BE2C (cell line): ENCODE measurements at places on chromosomes 1 and 21.

DNA sequence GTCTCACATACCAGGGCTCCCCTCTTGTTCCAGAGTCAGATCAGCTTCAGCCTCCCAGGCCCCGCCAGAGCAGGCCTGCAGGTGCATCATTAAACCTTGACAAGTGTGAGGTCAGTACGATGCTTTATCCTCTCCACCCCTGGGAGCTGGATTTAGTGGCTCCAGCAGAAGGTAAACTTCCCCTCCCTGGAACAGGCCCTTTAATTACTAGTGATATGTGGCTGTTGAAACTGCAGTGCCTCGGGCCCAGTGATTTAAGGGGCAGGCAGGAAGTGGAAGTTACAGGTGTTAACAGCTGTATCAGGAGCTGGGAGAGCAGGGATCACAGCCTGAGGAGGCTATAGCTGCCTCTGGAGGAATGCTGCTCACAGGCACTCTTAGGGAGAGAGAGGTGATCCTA, 132.4 kb upstream of the KLHDC7A start:
- no peak for DNase-seq

GRCh38 chr1:159140474-159140873, 30.9 kb upstream of the CADM3 start:
- no peak for DNase-seq

GRCh38 chr1:38210021-38210894, 163.7 kb upstream of the POU3F1 start:
- peak; percentile 27 for DNase-seq

DNA sequence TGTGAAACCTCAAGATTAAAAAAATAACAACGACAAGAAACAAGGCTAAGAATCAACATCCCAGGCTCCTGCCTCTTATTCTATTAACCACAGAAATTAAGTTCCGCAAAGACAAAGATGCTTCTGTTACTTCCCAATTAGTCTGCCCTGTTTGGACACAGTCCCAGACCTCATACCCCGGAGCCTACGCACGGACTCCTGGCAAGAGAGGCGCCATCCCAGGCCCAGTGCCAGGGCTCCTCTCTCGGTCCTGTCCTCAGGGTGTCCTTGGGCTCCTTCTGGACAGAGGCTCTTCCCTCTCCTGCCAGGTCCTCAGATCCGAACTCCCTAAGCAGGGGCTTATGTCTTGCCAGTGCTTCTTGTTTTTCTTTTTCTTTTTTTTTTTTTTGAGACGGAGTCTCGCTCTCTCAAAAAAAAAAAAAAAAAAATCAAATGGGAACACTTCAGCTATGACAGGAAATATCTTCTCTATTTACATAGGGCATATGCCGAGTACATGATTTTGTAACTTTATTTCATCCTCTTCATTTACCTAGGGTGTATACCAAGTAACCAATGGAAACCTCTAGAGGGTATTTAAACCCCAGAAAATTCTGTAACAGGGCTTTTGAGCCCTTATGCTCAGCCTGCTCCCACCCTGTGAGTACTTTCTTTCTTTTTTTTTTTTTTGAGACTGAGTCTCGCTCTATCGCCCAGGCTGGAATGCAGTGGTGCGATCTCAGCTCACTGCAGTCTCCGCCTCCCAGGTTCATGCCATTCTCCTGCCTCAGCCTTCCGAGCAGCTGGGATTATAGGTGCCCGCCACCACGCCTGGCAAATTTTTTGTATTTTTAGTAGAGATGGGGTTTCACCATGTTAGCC, 11.7 kb upstream of the ENO1 start:
- peak; percentile 76 for DNase-seq

DNA sequence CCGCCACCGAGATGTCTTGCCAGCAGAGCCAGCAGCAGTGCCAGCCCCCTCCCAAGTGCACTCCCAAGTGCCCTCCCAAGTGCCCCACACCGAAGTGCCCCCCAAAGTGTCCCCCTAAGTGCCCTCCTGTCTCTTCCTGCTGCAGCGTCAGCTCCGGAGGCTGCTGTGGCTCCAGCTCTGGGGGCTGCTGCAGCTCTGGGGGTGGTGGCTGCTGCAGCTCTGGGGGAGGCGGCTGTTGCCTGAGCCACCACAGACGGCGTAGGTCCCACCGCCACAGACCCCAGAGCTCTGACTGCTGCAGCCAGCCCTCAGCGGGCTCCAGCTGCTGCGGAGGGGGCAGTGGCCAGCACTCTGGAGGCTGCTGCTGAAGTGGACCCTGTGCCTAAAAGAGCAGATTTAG, 1.4 kb downstream of the LCE1F start:
- no peak for DNase-seq

DNA sequence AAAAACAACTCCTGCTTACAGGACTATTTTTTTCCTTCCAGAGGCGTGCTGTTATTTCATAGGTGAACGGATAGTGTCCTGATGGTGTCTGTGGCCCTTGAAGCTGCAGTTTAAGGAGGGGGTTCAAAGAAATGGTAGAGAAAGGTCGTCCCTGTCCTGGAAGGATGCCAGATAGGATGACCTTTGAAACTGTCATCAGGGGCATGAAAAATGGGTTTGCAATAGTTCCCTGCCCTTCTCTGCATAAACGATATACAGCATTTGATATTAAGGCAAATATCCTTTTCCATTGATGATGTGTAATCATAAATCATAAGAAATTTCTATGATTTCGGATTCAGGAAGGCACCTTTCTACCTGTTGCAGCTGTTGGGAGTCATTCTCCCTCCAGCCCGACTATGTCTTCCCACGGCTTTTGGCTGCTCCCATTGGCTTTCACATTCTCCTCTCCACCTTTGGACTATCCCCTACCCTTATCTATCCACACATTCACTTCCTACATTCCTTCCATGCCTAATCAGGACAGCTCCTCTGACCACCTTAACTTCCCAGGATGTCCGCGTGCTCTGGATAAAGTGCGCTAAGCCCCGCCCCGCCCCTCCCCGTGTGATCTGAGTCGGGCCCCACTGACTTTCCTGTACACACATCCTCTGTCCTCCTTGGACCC, 209.8 kb downstream of the DISC1 start:
- DNase-seq = no peak

DNA sequence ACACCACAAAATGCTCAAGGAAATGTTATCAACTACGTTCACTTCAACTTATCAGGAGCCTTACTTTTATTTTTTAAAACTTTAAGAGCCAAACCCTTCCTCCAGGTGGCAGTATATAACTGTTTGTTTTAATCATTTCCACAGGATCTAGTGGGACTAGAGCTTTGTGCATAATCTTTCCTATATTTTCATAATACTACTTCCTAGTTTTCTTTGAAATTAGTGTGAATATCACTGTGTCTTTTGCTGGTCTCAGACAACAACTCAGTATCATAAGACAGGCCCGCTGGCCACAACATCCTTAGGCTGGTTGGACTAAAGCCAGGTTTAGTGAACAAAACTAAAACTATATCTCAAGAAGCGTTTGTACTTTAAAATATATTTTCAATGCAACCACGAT, 145.5 kb downstream of the TIAM1 start:
- no peak for DNase-seq

GRCh38 chr1:54977533-54978297, 2.7 kb upstream of the TMEM61 start:
- DNase-seq = no peak

GRCh38 chr1:44276901-44277300, 63.6 kb downstream of the DMAP1 start:
- DNase-seq = no peak
